Non-pigmented ciliary epithelial cell (primary cell): ENCODE measurements at places on chromosomes 3 and 15.

DNA sequence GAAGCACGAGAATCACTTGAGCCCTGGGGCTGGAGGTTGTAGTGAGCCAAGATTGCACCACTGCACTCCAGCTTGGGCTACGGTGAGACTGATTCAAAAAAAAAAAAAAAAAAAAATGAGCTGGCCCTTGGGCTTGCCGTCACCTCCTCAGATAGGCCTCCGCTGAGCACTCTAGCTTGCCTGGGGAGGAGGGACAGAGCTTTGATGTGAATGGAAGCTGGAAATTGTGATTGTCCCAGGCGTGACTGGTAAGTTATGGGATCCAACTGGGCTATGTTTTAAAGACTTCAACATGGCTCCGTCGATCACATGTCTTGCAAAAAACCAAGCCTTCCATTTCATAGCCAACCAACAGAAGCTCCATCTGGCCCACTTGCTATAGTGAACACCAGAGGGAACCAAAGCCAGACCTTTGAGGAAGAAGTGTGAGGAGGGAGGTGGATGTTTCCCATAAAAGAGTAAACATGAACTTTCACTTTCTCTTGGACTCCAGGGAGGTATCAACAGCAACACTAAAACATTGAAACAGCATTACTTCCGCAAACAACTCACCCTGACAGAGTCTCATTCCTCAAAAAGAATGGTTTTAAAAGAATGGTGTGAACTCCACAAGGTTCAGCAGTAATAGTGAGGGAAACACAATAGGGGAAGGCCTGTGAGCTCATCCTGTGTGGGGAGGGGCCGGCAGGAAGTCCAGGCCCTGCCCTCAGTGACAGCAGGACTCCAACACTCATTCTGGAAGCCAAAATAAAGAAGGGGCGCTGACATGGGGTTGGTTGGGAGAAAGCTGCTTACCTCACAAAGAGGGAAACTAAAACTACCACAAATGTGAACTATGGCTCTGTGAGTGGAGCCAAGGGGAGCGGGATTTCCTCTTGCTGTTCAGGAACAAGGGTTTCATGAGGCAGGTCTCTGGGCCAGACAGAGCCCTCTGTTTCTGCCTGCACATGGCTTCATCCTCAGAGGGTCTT lies 59.2 kb upstream of the IL12A start:
- DNase-seq = peak; percentile 54

- peak; percentile 72 for DNase-seq
Measured at GRCh38 chr3:128794067-128794768, 68.2 kb downstream of the RAB7A start.

GRCh38 chr3:117510396-117510795 lies 800.8 kb downstream of the TUSC7 start:
- DNase-seq = no peak

- no peak for DNase-seq
Measured at GRCh38 chr3:82636177-82636576, 874.7 kb upstream of the GBE1 start.

GRCh38 chr3:16366581-16366980 lies 101.6 kb downstream of the OXNAD1 start:
- DNase-seq = no peak

GRCh38 chr15:52171807-52172206 lies 19.4 kb downstream of the GNB5 start:
- no peak for DNase-seq

- DNase-seq = no peak
Measured at GRCh38 chr15:65399997-65400396, 22.2 kb upstream of the IGDCC3 start.

- no peak for DNase-seq
Measured at GRCh38 chr3:181719991-181720680, 8.4 kb downstream of the SOX2 start.

DNA sequence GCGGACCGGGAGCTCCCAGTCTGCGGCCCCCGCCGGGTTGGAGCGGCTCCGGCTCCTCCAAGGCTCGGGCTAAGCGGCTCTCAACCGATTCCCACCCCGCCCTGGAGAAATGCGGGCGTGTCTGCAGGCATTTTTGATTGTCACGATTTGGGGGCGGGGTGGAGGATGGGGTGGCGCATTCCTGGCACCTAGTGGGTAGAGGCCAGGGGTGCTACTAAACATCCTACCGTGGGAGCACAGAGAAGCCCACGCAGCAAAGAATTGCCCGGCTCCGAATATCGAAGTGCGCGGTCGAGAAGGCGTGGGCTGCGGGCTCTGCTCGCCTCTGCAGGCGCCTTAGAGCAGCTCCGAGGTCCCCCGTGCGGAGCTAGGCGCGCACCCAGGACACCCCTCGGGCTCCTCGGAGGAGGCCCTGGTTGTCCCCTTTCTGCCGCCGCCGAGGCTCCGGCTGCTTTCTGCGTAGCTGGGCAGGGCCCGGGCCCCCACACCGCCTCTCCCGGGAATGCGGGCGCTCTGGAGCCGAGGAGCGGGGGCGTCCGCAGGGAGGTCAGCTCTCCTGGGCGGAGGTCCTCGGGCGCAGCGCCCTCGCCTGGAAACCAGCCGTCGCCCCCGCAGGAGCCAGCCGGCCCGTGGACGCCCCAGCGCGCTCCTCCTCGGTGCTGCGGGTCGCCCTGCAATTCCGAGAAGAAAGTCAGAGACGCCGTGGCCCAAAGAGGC lies 16.5 kb upstream of the LAMP3 start:
- DNase-seq = no peak

DNA sequence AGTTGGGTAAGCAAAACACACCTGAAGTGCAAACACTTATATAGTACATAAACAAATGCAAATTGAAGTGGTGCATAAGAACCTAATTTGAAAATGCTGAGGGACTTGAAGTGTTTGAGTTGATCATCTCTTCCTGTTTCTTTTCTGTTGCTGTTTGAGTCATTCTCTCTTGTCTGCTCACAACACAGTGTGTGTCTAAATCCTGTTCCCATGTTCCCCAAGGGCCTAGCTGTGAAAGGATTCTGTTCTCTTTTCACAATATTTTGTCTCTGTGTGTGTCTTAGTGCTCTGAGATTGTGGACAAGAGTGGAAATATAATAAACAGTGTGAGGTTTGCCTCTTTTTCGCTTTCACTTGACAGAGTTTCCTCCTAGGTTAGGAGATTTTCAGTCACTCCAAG lies 6.1 kb downstream of the CD96 start:
- no peak for DNase-seq

GRCh38 chr15:40999190-40999589 lies 45.9 kb downstream of the CHAC1 start:
- peak; percentile 60 for DNase-seq

GRCh38 chr3:23444386-23444785 lies 241.3 kb downstream of the UBE2E2 start:
- no peak for DNase-seq

DNA sequence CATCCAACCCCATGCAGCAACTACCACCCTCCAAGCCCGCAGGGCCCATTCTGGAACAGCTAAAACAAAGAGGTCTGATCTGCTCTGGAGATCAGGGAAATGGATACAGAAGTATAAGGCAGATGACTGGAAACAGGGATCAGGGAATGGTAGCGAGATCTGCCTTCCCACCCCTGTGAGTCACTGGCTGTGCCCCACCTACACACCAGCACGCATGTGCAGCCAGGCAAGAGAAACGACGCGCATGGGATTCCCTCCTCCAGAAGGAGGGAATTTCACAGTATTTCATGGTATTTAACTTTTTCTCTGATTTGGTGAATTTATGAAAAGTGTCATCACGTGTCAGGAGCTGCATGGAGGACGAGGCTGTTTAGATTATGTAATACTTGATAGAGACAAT lies 116.7 kb downstream of the ARRDC4 start:
- DNase-seq = no peak

DNA sequence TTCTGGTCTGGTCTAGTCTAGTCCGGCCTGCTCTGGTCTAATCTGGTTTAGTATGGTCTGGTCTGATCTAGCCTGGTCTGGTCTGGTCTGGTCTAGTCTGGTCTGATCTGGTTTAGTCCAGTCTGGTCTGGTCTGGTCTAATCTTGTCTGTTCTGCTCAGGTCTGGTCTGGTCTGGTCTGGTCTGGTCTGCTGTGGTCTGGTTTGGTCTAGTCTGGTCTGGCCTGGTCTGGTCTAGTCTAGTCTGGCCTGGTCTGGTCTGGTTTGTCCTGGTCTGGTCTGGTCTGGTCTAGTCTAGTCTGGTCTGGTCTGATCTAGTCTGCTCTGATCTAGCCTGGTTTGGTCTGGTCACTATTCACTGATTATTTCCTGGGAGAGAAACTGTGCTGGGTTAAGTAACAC lies 84.1 kb upstream of the PRR23E start:
- no peak for DNase-seq
